ENCODE measurements at places on chromosomes 1 and 21. TPM values are rescaled to one million over a fixed set of nuclear protein-coding genes. Genes with fewer than 3 reads are reported as not detected.

COL16A1 gene
- 5.0 TPM for total RNA-seq

CTPS1 gene
- total RNA-seq: 63.4 TPM

A3GALT2 gene
- not detected for total RNA-seq

GPR137B gene
- 0.69 TPM for total RNA-seq

TESK2 gene
- 6.0 TPM for total RNA-seq

FAM167B gene
- total RNA-seq: 1.3 TPM

DNA sequence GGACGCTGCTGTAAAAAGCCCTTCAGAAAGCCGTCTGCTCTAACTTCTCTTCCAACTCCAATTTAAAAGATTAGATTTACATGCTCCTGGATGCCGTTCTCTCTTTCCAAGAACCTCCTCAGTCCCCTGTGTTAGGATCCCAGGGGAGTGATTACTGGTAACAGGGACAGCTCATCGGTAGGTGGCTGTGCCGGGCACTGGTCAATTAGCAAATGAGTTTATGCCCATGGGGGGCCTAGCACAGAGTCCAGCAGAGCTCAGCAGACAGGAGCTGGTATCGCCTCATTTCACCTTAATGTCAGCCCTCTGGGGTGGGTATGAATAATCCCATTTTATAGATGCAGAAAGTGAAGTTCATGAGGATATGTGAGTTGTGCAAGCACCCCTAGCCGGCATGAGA, 191.9 kb downstream of the GRIK3 start:
- no peaks in the 10 kb centered on the region for H3K36me3 ChIP-seq
- DNase-seq: no peak
- H3K4me1 ChIP-seq: no peaks in the 10 kb centered on the region
- H3K27me3 ChIP-seq: peaks cover 66% of the 10 kb centered on the region

GRCh38 chr1:156123356-156124196, 9.1 kb downstream of the LMNA start:
- H3K27ac ChIP-seq: peak overlapping the region; percentile 98
- H3K27me3 ChIP-seq: no peaks in the 10 kb centered on the region
- peaks cover 34% of the 10 kb centered on the region for H3K36me3 ChIP-seq
- peak; percentile 99 for DNase-seq

- no peaks in the 10 kb centered on the region for H3K36me3 ChIP-seq
- DNase-seq: no peak
- no peaks in the 10 kb centered on the region for H3K27me3 ChIP-seq
- peaks cover 10% of the 10 kb centered on the region for H3K4me1 ChIP-seq
- H3K27ac ChIP-seq: no peak overlapping the region
- H3K4me3 ChIP-seq: no peak overlapping the region
These were observed 15.8 kb downstream of the TSPAN2 start for GRCh38 chr1:115073298-115074087.

GRCh38 chr21:21734088-21734487, 735.9 kb downstream of the NCAM2 start:
- DNase-seq: no peak
- H3K27me3 ChIP-seq: no peaks in the 10 kb centered on the region

DNA sequence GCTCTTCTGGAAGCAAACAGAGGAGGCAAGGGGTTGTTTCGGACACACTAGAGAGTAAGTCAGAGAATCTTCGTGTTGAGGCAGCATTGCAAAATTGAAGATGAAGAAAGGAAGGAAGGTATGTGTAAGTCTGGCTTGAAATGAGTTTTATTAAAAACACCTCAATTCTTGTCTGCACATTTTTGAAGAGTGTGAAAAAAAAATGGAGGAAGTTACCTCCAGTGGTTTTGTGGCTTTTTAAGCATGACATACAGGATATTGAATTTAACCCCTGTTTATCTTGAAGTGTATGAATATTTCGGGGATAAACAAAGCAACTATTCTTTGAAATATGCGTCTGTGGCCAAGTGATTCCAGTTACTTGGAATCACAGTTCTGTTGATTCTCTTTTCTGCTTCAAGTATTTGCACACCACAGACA, 203.2 kb upstream of the SGIP1 start:
- peak overlapping the region; percentile 10 for H3K27ac ChIP-seq
- no peaks in the 10 kb centered on the region for H3K36me3 ChIP-seq
- no peaks in the 10 kb centered on the region for H3K27me3 ChIP-seq

DNA sequence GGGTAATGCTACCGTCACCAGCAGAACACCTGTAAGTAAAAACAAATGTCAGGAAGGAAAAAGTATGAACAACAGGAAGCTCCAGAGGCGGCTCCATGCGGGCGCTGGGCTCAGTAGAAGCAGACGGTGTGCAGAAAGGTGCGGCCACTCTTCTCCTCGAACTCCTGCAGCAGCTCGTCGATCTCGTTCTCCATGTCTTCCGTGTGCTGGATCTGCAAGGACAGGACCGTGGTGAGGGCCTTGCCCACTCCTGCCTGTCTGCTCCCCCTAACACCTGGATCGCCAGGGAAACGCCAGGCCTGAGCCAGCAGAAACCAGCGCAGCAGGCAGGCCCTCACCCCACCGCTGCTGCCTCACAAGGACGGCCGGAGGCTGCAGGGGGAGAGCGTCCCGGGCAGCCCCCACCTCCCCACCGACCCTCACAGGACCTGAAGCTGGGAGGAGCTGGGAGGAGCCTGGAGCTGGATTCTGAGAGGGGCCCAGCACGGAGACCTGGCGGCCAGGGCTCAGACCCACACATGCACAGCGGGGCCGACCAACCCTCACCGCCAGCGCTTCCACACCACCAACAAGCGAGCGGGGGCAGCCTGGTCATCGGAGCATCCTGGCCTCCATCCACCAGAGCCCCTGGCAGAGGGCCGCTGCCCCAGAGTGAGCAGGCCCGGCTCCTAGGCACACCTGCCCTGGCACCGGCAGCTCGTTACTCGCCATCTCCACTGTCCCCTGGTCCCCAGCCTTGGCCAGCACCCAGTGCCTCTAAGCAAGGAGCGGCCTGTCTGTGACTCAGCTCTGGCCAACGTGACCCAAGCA, 1.7 kb upstream of the TMEM240 start:
- H3K36me3 ChIP-seq: peaks cover 25% of the 10 kb centered on the region
- no peaks in the 10 kb centered on the region for H3K27me3 ChIP-seq
- no peak overlapping the region for H3K4me3 ChIP-seq
- H3K4me1 ChIP-seq: no peaks in the 10 kb centered on the region
- no peak for DNase-seq
- no peak overlapping the region for H3K27ac ChIP-seq

DNA sequence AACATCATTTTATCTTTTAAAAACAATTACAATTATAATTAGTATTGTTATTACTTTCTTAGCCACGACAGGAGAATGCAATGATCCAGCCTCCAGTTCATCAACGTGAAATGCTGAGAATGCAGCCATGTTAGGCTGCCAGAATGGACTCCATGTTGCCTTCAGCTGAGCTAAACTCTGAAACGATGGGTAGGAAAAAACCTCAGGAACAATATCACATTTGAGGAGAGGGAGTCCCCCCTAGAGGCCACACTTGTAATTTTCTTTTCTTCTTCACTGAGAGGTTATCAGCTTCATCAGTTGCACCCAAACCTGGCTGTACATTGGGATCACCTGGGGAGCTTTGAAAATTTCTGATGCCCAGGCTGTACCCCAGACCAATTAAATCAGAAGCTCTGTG, 34.6 kb upstream of the DNAH14 start:
- peaks cover 18% of the 10 kb centered on the region for H3K27me3 ChIP-seq
- no peaks in the 10 kb centered on the region for H3K36me3 ChIP-seq
- H3K4me3 ChIP-seq: no peak overlapping the region

- no peak for DNase-seq
- H3K4me1 ChIP-seq: peaks cover 10% of the 10 kb centered on the region
- no peaks in the 10 kb centered on the region for H3K27me3 ChIP-seq
- no peaks in the 10 kb centered on the region for H3K36me3 ChIP-seq
- no peak overlapping the region for H3K27ac ChIP-seq
These were observed 49.8 kb downstream of the ZBTB18 start for GRCh38 chr1:244100704-244101453.

DNA sequence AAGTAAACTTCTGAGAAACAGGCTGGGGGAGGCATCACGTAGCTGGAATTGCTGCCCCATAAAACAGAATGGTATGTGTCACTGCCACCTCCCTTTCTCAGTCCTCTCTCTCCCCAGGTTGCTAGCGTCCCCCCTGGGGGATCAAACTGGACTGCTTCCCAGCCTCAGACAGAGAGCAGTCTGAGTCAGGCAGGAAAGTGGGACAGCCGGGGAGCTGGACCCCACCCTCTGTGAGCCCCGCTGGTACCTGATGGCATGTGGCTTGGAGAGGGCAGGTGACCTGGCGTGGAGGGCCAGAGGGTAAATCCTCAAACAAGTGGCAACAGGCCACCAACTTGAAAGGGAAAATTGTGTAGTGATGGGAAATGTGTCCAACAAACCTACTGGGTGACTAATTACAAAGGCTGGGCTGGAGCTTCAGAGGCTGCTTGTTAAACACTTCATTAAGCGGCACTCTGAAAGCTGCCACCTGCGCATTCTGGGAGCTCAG, 1.0 kb upstream of the SFN start:
- H3K36me3 ChIP-seq: no peaks in the 10 kb centered on the region
- H3K27ac ChIP-seq: peak overlapping the region; percentile 95
- H3K4me1 ChIP-seq: peaks cover 52% of the 10 kb centered on the region
- peak; percentile 86 for DNase-seq
- no peak overlapping the region for H3K4me3 ChIP-seq
- no peaks in the 10 kb centered on the region for H3K27me3 ChIP-seq

GRCh38 chr1:102879439-102879993, 228.8 kb downstream of the COL11A1 start:
- no peaks in the 10 kb centered on the region for H3K36me3 ChIP-seq
- DNase-seq: peak; percentile 85
- H3K4me3 ChIP-seq: no peak overlapping the region
- H3K4me1 ChIP-seq: peaks cover 23% of the 10 kb centered on the region
- H3K27ac ChIP-seq: peak overlapping the region; percentile 47

DNA sequence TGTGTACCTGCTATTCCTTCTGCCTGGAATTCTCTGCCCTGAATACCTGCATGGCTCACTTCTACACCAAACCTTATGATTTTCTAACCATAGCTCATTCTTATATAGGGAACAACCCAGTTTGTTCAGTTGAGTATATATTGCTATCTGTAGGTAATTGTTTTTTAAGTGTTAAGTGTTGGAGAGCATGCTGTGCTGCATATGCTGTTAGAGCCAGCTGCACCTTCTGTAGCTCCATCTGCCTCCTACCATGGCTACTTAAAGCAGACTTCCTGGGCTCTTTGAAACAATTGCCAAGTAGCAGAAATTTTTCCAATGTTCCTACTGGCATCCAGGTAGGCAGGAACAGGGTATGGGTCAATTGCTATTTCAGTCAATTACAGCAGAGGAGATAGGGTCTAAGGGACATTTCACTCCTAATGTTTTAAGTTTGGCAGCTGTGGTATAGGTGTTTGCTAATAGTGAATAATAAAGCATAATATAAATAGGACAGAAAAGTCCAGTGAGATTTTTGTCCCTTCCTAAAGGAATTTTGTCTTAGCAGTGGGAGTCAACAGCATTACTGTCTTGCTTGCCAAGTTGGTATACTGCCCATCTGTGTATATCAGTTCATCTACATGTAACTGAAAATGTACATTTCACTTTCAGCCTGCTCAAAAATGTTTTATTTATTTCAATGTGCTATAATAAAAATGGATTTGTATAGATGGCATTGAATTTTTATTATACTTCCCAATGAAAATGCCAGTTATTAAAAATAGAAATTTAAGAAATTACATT, 34.0 kb upstream of the C1orf115 start:
- no peak overlapping the region for H3K4me3 ChIP-seq
- H3K27me3 ChIP-seq: peaks cover 81% of the 10 kb centered on the region
- H3K36me3 ChIP-seq: no peaks in the 10 kb centered on the region
- DNase-seq: no peak

GRCh38 chr1:228463009-228463558, 24.1 kb upstream of the RNF187 start:
- H3K27me3 ChIP-seq: peaks cover 13% of the 10 kb centered on the region
- H3K4me1 ChIP-seq: peaks cover 5% of the 10 kb centered on the region
- DNase-seq: no peak
- peak overlapping the region; percentile 61 for H3K4me3 ChIP-seq
- no peaks in the 10 kb centered on the region for H3K36me3 ChIP-seq
- H3K27ac ChIP-seq: no peak overlapping the region

DNA sequence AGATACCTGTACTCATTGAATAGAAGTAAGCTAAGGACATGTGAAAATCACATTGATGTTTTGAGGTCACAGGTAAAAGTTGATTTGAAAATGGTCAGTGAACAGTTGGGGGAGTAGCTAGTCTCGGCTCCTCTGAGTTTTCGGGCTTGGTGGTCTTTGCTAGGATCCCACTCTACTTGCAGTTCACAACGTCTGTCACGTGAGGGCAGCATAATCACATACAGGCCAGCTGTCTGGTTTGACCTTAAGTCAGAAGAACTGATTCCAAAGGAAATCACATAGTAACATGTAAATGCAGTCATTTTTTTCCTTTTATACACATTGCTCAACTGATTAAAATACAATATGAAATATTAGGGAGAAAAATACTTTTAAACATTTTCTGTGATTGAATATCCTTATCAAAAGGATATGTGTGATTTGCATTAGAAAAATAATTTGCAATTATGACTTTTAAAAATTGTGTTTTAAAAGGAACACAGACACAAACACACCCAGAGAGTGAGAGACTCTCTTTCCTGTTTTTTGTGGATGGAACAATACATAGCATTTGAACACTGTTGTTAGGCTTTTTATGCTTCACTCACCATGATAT, 21.8 kb upstream of the PDC start:
- H3K27ac ChIP-seq: peak overlapping the region; percentile 72
- DNase-seq: peak; percentile 70
- H3K4me1 ChIP-seq: peaks cover 22% of the 10 kb centered on the region

GRCh38 chr1:21497466-21498061, 11.7 kb upstream of the ALPL start:
- H3K27me3 ChIP-seq: no peaks in the 10 kb centered on the region
- no peaks in the 10 kb centered on the region for H3K36me3 ChIP-seq
- H3K4me3 ChIP-seq: no peak overlapping the region

GRCh38 chr1:119081267-119081666, 59.2 kb downstream of the WARS2 start:
- peak overlapping the region; percentile 42 for H3K4me3 ChIP-seq
- H3K27ac ChIP-seq: peak overlapping the region; percentile 66
- H3K27me3 ChIP-seq: no peaks in the 10 kb centered on the region
- no peaks in the 10 kb centered on the region for H3K36me3 ChIP-seq
- DNase-seq: peak; percentile 70
- peaks cover 22% of the 10 kb centered on the region for H3K4me1 ChIP-seq

- DNase-seq: peak; percentile 94
- peaks cover 3% of the 10 kb centered on the region for H3K36me3 ChIP-seq
- no peak overlapping the region for H3K4me3 ChIP-seq
- H3K27me3 ChIP-seq: no peaks in the 10 kb centered on the region
- peak overlapping the region; percentile 99 for H3K27ac ChIP-seq
- peaks cover 56% of the 10 kb centered on the region for H3K4me1 ChIP-seq
These were observed 19.8 kb downstream of the CTNNBIP1 start for GRCh38 chr1:9890224-9890731.

DNA sequence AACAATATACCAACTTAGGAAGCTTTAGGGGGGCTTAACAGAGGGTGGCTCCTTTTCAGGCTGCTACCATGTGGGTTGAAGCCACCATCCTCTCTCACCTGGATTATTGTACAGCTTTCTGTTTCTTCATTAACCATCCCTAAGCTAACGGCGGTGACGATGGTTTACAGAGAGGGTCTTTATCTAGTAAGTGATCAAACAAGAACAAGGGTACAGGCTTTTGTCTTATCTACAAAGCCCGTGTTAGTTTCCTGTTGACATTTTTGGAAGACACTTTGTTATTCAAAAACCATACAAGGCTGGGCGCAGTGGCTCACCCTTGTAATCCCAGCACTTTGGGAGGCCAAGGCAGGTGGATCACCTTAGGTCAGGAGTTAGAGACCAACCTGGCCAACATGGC, 20.4 kb downstream of the SLC25A33 start:
- H3K4me1 ChIP-seq: peaks cover 23% of the 10 kb centered on the region
- no peaks in the 10 kb centered on the region for H3K27me3 ChIP-seq
- H3K36me3 ChIP-seq: peaks cover 22% of the 10 kb centered on the region
- no peak overlapping the region for H3K27ac ChIP-seq
- no peak overlapping the region for H3K4me3 ChIP-seq

Measured in PC-3 (cell line).